ENCODE measurements at places on chromosomes 5 and 9.

DNA sequence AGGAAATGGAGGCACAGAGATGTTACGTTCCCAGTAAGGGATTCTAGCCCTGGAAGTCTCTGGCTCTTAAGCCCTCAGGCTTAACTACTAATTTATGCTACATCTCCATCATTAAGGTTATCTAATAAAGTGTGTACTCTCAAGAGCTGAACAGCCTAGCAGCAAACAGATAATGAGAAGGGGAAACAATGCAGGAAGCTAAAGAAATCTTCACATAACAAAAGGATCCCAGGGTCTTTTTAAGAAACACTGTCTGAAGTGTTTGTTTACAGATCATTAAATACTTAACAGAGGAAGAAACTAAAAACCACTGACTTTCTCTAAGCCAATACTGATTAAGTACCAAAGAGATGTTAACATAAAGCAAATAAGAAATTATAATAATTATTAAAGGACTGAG is 129.0 kb downstream of the PAPPA start:
- DNase-seq: no peak

- no peak for DNase-seq
These were observed 58.0 kb downstream of the GRAMD2B start for GRCh38 chr5:126481243-126481642.

GRCh38 chr9:472479-473075 is 257.9 kb downstream of the DOCK8 start:
- no peak for DNase-seq

DNA sequence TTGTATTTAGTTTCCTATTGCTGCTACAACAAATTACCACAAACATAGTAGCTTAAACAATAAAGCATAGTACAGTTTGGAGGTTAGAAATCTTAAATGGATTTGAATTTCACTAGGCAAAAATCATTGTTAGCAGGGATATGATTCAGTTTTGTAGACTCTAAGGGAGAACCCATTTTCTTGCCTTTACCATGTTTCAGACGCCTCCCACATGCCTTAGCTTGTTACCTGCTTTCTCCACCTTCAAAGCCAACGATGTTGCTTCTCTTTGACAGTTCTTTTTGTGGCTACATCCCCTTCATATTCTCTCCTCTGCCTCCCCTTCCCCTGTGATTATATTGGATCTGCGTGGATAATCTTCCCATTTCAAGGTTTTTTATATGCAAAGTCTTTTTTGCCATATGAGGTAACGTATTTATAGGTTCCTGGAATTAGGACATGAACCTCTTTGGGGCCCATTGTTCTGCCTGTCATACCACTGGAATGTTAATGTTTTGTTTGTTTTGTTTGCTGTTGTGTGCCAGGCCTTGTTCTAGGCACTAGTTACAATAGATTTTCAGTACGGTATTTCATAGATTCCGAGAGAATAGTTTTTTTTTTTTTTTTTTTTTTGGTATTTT is 54.1 kb downstream of the UHRF2 start:
- DNase-seq: no peak

- DNase-seq: no peak
These were observed 11.0 kb downstream of the NAIF1 start for GRCh38 chr9:128056086-128056485.

DNA sequence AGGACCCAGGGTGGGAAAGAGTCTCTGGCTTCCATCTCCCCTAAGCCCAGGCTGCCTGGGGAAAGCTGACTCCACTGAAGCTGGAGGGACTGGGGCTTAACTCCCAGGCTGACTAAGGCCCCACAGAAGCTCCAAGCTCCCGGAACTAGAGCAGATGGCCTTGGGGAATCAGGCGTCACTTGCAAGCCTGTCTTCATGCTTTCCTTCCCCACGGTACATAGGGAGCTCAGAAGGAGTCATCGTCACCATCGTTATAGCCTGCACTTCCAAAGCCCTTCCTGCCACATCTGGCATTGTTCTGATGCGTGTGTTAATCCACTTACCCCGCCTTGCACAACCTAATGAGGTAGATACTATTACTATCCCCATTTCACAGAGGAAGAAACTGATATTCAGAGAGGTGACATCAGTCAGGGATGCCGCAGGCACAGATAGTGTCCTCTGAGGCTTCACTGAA is 11.5 kb downstream of the AQP3 start:
- no peak for DNase-seq

DNA sequence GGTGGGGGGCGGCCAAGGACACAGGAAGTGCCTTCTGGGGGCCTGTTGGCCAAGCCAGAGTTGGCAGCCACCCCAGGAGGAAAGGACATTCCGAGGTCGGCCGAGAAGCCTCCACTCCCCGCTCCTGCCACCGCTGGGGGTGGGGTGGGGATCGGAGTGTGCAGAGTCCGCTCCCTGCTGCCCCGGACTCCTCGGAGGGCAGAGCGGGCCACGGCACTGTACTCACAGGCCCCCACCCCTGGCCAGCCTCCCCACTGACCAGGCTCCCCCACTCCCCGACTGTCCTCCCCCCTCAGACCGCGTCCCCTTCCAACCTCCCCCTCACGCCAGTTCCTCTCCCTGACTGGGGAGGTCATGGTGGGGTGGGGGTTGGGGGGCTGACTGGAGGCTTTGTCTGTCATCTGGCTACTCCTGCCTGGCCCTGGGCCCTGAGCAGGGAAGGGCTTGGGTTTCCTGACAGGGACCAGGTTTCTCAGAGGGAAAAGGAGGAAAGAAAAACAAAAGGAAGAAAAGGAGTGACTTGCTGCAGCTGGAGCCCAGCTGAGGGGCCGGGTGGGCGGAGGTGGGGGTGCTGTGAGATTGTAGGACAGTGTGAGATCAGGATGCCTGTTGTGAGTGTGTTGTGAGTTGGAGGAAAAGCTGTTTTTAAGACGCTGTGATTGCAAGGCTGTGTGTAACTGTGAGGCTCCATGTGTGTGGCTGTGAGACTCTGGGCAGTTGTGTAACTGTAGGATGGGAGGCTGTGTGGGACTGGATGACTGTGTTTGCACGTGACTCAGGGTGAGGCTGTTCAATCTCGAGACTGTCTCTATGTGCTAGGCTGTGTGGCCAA is 29.7 kb downstream of the CNTFR start:
- DNase-seq: peak; percentile 73

DNA sequence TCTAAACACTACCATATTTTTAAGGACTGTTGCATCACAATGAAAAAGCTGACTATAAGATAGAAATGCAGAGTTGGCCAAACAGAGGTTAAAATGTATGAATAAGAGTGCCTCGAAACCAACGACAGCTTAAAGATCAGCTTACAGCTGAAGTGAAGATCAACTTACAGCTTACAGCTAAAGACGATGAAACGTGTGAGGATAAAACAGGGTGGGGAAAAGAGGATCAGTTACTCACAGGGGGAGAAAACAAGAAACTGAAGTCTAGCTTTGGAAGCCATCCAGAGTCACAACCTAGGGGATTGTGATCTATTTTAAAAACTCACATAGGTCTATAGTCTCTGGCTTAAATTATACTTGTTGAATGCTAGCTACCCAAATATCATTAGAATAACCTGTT is 220.0 kb downstream of the SNCAIP start:
- no peak for DNase-seq

DNA sequence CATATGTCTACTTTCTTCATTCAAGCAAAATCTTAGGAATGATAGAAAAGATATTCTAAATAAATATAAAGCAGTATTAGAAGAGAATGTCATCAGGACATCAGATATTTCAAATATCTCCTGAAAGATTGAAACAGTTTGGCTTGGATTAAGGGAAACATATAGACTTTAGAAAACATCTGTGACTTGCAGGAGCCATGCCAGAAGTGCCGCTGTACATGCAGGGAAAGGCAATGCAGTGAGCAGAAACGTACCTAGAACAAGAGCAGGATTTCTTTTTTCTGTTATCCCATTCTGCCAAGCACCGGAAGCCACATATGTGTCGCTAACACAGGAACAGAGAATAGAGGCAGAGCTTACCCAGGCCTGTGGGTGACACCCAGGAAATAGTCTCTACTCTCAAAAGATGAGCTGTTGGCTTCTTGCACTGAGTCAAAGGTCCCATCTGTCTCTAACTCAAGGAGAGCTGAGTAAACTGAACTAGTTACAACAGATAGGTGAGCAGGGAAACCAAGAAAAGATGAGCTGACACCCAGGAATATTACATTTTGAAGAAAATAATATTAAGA is 5.8 kb downstream of the ADAMTS19 start:
- DNase-seq: no peak

- no peak for DNase-seq
These were observed 30.6 kb upstream of the RAB14 start for GRCh38 chr9:121232251-121232650.

- DNase-seq: no peak
These were observed 85.5 kb upstream of the ZNF169 start for GRCh38 chr9:94173632-94174031.

DNA sequence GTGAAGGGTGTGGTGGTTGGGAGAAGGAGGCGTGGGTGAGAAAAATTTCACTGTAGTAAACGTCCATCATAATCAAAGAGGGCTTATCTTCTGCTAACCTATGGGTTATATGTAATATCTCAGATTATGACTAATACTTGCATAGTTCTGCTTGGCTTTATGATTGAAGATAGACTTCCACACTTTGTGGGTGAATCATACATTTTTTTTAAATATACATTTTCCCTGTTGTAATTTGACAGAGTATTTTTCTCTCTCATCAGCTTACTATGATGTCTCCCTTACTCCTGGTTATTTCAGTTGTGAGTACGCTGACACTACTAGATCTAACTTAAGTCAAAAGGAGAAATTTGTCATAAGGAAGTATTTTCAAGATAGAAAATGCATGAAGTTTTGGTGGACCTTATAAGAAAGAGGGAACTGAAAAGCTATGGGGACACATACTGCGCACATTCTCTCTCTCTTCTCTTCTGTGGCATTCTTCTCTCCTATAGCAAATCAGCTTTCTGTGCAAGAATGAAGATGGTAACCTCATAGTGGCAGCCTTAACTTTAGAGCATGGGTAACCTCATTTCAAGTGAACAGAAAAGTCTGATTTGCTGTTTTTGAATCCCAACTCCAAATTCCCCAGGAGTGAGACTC is 4.9 kb upstream of the JAK2 start:
- no peak for DNase-seq

- DNase-seq: no peak
These were observed 79.1 kb upstream of the IER5L start for GRCh38 chr9:129256959-129257713.

GRCh38 chr5:87114631-87115030 is 153.1 kb upstream of the RASA1 start:
- DNase-seq: no peak

DNA sequence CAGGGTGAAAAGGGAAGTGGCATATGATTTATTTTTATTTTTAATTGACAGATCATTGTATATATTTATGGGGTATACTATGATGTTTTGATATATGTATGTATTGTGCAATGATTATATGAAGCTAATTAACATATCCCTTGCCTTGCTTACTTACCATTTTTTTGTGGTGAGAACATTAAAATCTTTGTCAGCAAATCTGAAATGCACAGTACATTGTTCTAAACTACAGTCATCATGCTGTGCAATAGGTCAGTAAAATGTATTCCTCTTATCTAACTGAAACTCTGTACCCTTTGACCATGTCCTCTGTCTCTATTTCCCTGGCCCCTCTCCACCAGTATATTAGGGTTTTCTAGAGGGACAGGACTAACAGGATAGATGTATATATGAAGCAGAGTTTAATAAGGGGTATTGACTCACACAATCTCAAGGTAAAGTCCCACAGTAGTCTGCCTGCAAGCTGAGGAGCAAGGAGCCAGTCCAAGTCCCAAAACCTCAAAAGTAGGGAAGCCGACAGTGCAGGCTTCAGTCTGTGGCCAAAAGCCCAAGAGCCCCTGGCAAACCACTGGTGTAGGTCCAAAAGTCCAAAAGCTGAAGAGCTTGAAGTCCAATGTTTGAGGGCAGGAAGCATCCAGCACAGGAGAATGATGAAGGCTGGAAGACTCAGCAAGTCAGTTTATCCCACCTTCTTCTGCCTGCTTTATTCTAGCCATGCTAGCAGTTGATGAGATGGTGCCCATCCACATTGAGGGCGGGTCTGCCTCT is 122.2 kb upstream of the FBXL7 start:
- no peak for DNase-seq

DNA sequence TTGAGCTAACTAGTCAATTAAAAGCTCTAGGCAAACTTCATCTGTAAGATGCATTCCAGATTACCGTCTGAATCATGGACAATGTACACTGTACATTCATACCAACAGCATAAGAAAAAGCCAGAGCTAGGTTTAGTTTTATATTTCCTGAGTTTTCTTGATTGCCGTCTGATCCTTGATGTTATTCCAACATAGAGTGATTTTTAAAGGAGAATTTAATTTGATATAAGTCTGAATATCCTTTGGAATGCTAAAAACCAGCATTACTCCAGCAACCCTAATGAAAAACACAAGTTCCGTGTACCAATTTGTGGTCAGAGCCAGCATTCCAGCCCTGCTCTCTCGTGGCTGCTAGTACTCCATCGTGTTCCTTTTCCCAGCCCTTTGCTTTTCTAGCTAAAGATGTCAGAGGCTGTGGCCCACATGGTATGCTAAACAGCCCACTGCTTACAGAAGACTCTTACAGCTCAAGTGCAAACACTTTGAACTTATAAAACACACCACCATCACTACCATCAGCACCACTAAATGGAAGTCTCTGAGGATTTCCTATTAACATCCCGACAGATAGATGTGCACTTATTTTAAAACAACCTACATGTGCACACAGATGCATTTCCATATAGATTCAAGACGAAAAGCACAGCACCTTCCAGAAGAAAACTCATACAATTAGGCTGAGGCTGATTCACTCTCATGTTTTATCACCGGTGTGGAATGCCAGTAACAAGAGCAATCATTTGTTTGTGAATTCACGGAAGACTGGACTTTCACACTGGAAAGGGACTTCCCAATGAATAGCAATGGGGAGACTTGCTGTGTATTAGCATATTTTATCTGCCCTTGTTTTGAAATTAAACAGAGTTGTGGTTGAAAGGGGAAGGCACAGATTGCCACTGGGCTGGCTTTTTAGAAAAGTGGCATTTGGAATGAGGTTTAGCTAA is 246.9 kb upstream of the GAS1 start:
- no peak for DNase-seq

DNA sequence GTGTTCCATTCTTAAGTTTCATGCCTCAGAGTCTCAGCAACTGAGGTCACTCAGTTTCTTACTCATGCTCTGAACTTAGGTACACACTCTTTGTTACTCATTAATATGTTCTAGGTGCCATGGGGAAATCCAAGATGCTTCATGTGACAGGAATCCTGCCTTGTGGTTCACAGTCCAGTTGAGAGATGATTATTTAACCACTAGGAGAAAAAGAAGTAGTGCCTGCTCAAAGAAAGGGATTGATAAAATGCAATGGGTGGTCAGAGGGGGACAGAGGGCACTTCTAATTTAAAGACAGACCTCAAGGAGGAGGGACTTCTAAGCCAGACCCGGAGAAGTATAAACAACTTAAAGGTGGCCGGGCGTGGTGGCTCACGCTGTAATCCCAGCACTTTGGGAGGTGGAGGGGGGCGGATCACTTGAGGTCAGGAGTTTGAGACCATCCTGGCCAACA is 69.0 kb downstream of the UGCG start:
- DNase-seq: no peak
